CD8-positive, alpha-beta memory T cell (primary cell): ENCODE measurements at places on chromosomes 11 and 22.

- no peak for DNase-seq
These were observed 77.7 kb downstream of the C22orf31 start for GRCh38 chr22:28983788-28984441.

DNA sequence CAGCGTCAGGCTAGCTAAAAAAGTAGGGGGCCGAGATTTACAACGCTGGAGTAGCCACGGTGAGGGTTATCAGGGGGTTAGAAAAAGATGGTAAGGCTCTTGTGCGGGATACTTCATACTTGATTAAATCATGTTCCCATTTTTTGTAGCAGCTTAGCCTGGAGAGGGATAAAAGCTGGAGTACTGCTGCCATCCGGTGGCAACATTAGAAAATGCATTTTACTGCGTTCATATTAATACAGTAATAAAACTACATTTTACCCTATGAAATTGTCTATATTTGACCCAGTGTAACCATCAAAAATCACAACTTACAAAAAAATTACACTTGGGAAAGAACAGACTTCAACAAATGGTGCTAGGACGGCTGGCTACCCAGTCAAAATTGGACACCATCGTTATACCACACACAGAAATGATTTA lies 17.3 kb downstream of the RPUSD4 start:
- peak; percentile 24 for DNase-seq

DNA sequence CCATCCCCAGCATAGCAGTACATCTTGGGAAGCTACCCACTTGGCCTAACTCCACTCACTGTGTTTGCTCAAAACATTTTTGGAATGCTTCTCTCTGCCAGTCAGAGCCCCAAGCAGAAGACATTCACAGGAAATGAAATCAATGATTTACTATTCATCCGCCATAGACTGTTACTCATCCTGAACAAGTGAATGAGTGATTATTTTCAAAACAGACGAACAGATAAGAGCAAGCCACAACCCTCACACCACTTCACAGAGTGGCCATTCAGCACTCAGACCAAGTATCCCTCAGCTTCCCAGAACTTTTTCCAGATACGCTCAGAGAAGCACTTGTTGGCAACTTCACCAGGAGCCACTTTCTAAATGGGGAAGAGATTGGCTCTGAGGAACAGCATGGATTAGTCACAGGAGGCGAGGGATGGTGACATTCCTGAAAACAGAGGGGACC lies 13.0 kb upstream of the UBASH3B start:
- no peak for DNase-seq

GRCh38 chr11:64800303-64801157 lies 2.5 kb downstream of the MAP4K2 start:
- no peak for DNase-seq

DNA sequence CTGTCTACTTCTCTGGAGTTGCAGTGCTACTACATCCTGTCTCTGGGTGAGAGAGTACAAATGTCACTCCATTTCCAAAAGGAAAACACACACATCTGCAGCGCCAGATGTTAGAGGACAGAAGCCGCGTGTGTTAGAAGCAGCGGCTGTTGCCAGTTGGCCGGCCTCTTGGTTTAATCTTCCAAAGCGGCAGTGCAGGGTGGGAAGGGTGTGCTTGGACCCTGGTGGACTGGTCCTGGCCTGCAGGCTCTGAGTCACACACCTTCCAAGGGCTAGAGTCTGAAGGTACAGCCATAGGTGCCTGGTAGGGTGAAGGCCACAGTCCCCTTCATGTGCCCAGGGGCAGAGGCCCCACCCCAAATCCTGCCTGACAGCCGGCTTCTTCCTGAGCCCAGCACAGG lies 99.8 kb downstream of the CTTN start:
- no peak for DNase-seq

DNA sequence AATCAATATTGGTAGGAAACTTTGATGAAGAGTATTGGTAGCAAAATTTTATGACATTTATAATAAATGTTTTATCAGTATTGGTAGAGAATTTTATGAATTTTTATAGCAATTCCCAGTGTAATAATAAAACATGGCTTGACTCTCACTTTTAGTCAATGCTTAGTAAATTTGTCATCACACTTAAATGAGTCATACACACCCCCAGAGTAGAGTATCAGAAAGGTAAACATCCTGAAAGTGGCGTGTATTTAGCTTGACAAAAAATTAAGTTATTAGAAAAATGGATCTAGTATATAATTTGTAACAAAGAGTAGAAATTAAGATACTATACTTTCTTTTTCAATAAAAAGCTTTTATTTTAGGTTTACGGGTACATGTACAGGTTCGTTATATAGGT lies 2.6 kb downstream of the MS4A3 start:
- no peak for DNase-seq

- DNase-seq = no peak
These were observed 11.7 kb downstream of the MIAT start for GRCh38 chr22:26669060-26669481.

DNA sequence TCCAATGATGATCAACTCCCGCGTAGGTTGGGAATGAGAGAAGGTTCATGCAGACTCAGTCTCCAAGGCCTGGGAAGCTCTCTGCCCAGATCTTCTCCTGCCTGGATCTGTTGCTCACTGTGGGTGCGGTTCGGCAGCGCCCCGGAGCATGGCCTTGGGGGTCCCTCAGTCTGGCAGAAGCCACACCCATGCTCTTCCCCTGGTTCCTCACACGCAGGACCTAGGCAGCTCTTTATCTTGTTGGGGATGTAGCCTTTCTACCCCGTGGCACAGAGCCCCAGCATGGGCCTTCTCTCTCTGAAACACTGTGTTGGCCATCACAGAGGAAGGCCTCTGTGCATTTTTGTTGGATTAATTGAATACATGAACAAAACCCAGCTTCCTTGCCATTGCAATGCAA lies 1461.6 kb downstream of the BRD1 start:
- DNase-seq = no peak

GRCh38 chr11:4495487-4495886 lies 13.0 kb downstream of the OR52K1 start:
- no peak for DNase-seq

GRCh38 chr11:62664405-62665074 lies 470 bp downstream of the C11orf98 start:
- peak; percentile 41 for DNase-seq

DNA sequence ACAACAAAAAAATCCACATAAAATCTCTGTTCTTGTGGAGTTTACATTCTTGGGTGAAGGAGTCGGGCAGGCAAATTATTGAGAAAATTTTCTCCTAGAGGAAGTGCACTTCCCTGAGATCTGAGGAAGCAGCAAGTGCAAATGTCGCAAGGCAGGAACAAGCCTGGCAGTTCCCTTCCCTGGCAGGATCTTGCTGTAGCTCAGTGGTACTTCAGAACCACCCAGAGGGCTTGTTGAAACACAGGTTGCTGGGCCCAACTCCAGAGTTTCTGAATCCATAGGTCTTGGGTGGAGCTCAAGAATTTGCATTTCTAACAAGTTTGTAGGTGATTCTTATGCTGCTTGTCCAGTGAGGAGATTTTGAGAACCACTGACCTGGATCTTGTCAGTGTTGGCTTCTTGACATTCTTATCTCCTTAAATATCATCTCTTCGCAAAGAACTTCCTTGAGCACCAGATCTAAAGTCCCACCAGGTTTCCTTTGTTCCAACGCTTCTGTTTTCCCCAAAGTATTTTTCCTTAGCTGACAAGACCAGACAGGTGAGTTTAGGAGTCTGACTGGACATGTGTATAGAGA lies 9.6 kb downstream of the QSER1 start:
- no peak for DNase-seq

GRCh38 chr11:114319716-114320328 lies 23.6 kb downstream of the NNMT start:
- DNase-seq = no peak

- no peak for DNase-seq
These were observed 40.5 kb upstream of the KCNJ11 start for GRCh38 chr11:17428925-17429324.

DNA sequence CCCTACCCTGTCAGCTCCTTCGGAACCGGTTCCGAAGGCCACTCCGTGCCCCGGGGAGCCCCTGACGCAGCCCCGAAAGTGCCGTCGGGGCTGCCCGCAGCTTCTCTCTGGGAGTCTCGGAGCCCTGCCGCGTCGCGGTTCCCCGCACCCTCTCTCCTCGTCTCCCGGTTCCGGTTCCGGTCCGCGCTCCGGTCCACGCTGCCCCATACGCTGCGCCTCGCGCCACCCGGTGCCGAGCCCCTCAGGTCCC lies 618 bp downstream of the MTA2 start:
- DNase-seq = peak; percentile 51

DNA sequence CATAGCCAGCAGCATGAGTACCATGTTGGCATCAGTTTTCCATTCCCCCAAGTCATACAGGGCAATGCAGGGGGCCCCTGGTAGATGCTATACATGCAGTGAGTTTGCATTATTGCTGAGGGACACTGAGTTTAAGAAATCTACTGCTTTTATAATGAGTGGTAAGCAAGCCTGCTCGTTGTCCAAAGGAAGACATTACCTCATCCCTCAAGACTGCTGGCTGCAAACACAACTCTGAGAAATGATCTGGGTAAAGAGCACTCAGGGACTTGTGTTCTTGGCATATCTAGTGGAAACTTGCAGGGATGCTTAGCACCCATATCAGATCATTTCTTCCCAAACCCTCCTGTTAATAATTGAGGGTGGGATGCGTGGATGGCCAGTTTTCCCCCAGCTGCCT lies 77.9 kb downstream of the CWC15 start:
- no peak for DNase-seq

DNA sequence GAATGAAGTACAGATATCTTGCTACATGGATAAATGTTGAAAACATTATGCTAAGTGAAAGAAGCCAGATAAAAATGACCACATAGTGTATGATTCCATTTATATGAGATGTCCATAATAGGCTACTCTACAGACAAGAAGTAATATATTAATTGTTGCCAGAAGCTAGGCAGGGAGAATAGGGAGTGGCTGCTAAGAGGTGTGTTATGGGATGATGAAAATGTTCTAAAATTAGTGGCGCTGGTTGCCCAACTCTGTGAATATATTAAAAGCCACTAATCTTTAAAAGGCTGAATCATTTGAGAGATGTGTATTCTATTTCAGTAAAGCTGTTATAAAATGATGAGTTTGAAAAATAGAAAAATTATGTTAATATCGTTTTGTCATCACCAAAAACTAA lies 144.4 kb downstream of the NCAM1 start:
- DNase-seq = no peak

DNA sequence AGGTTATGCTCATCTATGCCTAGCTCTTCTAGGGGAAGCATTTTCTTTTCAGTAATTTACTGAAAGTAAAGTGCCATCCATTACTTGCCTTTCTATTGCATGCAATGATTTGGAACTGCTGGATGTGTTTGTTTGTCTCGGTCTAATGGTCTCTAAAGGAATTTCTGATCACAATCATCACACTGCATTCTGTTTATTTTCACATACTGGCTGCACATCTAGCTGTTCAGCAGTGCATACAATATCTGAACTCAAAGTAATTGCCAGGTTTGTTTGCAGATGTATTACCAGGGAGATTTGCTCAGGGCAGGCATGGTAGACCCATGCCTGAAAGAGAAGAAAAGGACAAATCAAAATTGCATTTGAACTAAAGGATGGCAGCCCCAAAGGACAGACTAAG lies 36.4 kb upstream of the CWF19L2 start:
- DNase-seq = no peak

GRCh38 chr11:65485920-65486219 lies 13.0 kb upstream of the MALAT1 start:
- no peak for DNase-seq
